ENCODE measurements at places on chromosomes 2 and 18. TPM values are rescaled to one million over a fixed set of nuclear protein-coding genes. Genes with fewer than 3 reads are reported as not detected.
A peak's percentile ranks its signal among the peaks of the same experiment; 100 is the strongest.

DNA sequence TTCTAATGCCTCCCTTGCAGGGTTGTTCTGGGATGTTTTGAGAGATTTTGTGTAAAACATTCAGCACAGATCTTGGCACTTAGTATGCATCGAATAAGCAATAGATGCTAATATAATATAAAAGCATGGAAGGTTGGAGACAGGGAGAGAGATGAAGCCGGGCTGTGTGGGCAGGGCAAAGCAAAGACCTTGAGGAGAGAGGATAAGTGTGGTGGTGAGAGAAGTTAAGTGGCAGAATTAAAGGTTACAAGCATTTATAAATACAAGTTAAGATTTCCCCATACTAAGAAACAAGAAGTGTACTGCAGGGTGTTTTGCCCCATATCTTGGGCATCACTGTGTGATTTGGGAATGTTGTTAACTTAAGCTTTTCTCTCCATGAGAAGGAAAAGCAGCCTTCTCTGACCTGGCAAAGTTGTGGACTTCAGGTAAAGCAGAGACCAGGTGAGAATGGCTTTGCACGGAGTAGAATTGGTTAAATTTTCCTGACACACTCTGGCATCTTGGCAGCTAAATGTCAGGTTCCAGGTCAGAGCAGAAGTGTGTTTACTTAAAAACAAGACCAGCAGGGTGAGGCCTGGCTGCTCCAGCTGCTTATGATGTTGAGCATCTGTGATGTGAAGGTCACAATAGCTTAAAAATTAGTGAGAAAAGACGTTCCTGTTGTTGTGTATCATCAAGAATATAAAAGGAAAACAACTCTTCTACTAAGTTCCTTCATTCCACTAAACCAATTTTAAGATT is 288.5 kb upstream of the HNMT start:
- no peak overlapping the region for H3K4me3 ChIP-seq
- H3K36me3 ChIP-seq: no peaks in the 10 kb centered on the region
- no peak overlapping the region for H3K27ac ChIP-seq
- H3K4me1 ChIP-seq: no peaks in the 10 kb centered on the region
- DNase-seq: no peak
- H3K27me3 ChIP-seq: no peaks in the 10 kb centered on the region

- peaks cover 13% of the 10 kb centered on the region for H3K36me3 ChIP-seq
- no peaks in the 10 kb centered on the region for H3K4me1 ChIP-seq
- no peaks in the 10 kb centered on the region for H3K27me3 ChIP-seq
- no peak overlapping the region for H3K27ac ChIP-seq
- H3K4me3 ChIP-seq: no peak overlapping the region
Measured at GRCh38 chr18:74682141-74682990, 84.7 kb downstream of the ZNF407 start.

GRCh38 chr18:56468396-56468795 is 170.0 kb downstream of the TXNL1 start:
- H3K36me3 ChIP-seq: no peaks in the 10 kb centered on the region
- no peak overlapping the region for H3K27ac ChIP-seq
- no peaks in the 10 kb centered on the region for H3K4me1 ChIP-seq
- no peak overlapping the region for H3K4me3 ChIP-seq
- DNase-seq: no peak
- H3K27me3 ChIP-seq: no peaks in the 10 kb centered on the region

GRCh38 chr2:10161961-10162441 is 39.5 kb downstream of the RRM2 start:
- no peaks in the 10 kb centered on the region for H3K27me3 ChIP-seq
- H3K27ac ChIP-seq: no peak overlapping the region
- no peak overlapping the region for H3K4me3 ChIP-seq
- H3K4me1 ChIP-seq: peaks cover 29% of the 10 kb centered on the region
- H3K36me3 ChIP-seq: peaks cover 48% of the 10 kb centered on the region

GRCh38 chr2:223026357-223027110 is 25.5 kb upstream of the KCNE4 start:
- H3K4me3 ChIP-seq: no peak overlapping the region
- H3K27ac ChIP-seq: no peak overlapping the region
- DNase-seq: no peak
- H3K36me3 ChIP-seq: no peaks in the 10 kb centered on the region
- H3K4me1 ChIP-seq: no peaks in the 10 kb centered on the region

DNA sequence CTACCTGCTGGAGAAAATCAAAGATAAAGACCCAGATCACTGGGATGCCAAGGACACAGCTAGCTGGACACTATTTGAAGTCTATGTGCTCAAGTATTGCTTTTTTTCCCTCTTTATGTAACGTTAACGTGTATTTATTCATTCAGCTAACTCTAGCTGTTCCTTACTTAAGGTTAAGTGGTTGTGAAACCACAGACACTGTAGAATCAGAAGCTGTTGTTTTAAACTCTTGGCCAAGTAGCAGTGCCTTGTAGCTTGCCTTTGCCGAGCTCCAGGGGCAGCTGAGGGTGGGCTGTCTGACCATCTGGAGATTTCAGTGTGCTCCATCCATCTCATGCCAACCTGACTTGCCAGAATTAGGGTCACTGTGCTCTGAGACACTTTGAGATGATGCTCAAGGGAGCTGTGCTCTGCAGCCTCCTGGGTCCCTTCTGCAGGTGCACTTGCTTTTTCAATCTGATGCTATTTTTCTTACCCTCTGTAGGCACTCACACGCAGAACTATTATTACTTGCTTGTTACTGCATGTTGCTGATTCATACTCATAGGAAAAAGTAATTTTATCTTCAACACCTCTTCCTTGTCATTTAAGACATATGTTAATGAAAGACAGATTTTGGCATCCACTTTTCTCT is 116.2 kb downstream of the METTL8 start:
- DNase-seq: no peak
- H3K27ac ChIP-seq: no peak overlapping the region
- H3K36me3 ChIP-seq: peaks cover 19% of the 10 kb centered on the region
- H3K4me3 ChIP-seq: no peak overlapping the region
- no peaks in the 10 kb centered on the region for H3K27me3 ChIP-seq
- peaks cover 33% of the 10 kb centered on the region for H3K4me1 ChIP-seq

GRCh38 chr2:160630801-160631590 is 137.4 kb upstream of the RBMS1 start:
- no peak for DNase-seq
- H3K27me3 ChIP-seq: no peaks in the 10 kb centered on the region
- no peak overlapping the region for H3K4me3 ChIP-seq

GRCh38 chr18:35968278-35968880 is 4.1 kb upstream of the RMP24 start:
- H3K27me3 ChIP-seq: no peaks in the 10 kb centered on the region
- H3K27ac ChIP-seq: no peak overlapping the region
- peaks cover 33% of the 10 kb centered on the region for H3K4me1 ChIP-seq
- H3K36me3 ChIP-seq: peaks cover 8% of the 10 kb centered on the region
- DNase-seq: no peak

- H3K36me3 ChIP-seq: no peaks in the 10 kb centered on the region
- peaks cover 4% of the 10 kb centered on the region for H3K27me3 ChIP-seq
- H3K4me1 ChIP-seq: peaks cover 7% of the 10 kb centered on the region
- no peak overlapping the region for H3K4me3 ChIP-seq
Measured at GRCh38 chr2:32833709-32834108, 113.0 kb upstream of the LTBP1 start.

GRCh38 chr2:73021371-73022010 is 50.0 kb downstream of the SFXN5 start:
- DNase-seq: no peak
- H3K27me3 ChIP-seq: no peaks in the 10 kb centered on the region
- no peaks in the 10 kb centered on the region for H3K4me1 ChIP-seq
- H3K4me3 ChIP-seq: no peak overlapping the region

- H3K36me3 ChIP-seq: no peaks in the 10 kb centered on the region
- no peaks in the 10 kb centered on the region for H3K4me1 ChIP-seq
- H3K4me3 ChIP-seq: no peak overlapping the region
- no peak for DNase-seq
- no peaks in the 10 kb centered on the region for H3K27me3 ChIP-seq
Measured at GRCh38 chr2:89848114-89848513, 1156.6 kb downstream of the RPIA start.

GRCh38 chr2:65055422-65056214 is 598 bp upstream of the CEP68 start:
- H3K4me1 ChIP-seq: peaks cover 58% of the 10 kb centered on the region
- H3K27ac ChIP-seq: peak overlapping the region; percentile 88
- peak overlapping the region; percentile 95 for H3K4me3 ChIP-seq
- peaks cover 2% of the 10 kb centered on the region for H3K27me3 ChIP-seq
- H3K36me3 ChIP-seq: peaks cover 11% of the 10 kb centered on the region

GRCh38 chr2:196830701-196831100 is 21.5 kb upstream of the C2orf66 start:
- H3K4me3 ChIP-seq: no peak overlapping the region
- H3K27ac ChIP-seq: no peak overlapping the region
- H3K4me1 ChIP-seq: peaks cover 11% of the 10 kb centered on the region
- no peaks in the 10 kb centered on the region for H3K27me3 ChIP-seq

GRCh38 chr2:46298272-46298521 is 990 bp downstream of the EPAS1 start:
- peaks cover 45% of the 10 kb centered on the region for H3K4me1 ChIP-seq
- H3K36me3 ChIP-seq: no peaks in the 10 kb centered on the region
- H3K27me3 ChIP-seq: peaks cover 79% of the 10 kb centered on the region
- H3K27ac ChIP-seq: peak overlapping the region; percentile 30
- peak overlapping the region; percentile 86 for H3K4me3 ChIP-seq

- peaks cover 70% of the 10 kb centered on the region for H3K4me1 ChIP-seq
- peaks cover 94% of the 10 kb centered on the region for H3K36me3 ChIP-seq
- no peak for DNase-seq
- peak overlapping the region; percentile 69 for H3K27ac ChIP-seq
- H3K27me3 ChIP-seq: no peaks in the 10 kb centered on the region
- no peak overlapping the region for H3K4me3 ChIP-seq
Measured at GRCh38 chr2:190980630-190981209, 33.3 kb downstream of the STAT1 start.

DNA sequence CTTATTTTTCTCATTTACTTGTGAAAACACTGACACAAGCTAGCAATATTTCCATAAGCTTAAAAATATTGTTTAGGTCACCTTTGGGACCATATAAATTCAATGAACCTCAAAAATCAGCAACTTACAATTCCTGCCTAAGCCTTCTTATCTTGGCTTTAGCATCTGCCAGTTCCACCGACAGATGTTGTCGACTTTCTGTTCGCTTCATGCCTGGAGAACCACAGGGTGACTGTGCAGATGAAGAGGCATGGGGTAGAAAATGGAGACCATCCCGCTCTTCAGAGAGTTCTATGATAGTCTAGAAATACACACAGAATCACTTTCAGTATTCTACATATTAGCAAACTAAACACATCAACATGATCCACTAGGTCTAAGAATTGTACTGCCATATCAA is 64.2 kb downstream of the CCDC88A start:
- H3K36me3 ChIP-seq: peaks cover 3% of the 10 kb centered on the region
- H3K27me3 ChIP-seq: no peaks in the 10 kb centered on the region
- DNase-seq: no peak
- H3K27ac ChIP-seq: no peak overlapping the region
- H3K4me1 ChIP-seq: no peaks in the 10 kb centered on the region

- peaks cover 68% of the 10 kb centered on the region for H3K4me1 ChIP-seq
- no peak for DNase-seq
- H3K4me3 ChIP-seq: no peak overlapping the region
- H3K27me3 ChIP-seq: no peaks in the 10 kb centered on the region
- peaks cover 71% of the 10 kb centered on the region for H3K36me3 ChIP-seq
Measured at GRCh38 chr2:39107156-39107555, 13.7 kb downstream of the SOS1 start.

- H3K4me3 ChIP-seq: no peak overlapping the region
- H3K27ac ChIP-seq: no peak overlapping the region
- H3K27me3 ChIP-seq: no peaks in the 10 kb centered on the region
- peaks cover 12% of the 10 kb centered on the region for H3K4me1 ChIP-seq
- DNase-seq: no peak
Measured at GRCh38 chr18:31161757-31162418, 768 bp downstream of the DSC1 start.

DNA sequence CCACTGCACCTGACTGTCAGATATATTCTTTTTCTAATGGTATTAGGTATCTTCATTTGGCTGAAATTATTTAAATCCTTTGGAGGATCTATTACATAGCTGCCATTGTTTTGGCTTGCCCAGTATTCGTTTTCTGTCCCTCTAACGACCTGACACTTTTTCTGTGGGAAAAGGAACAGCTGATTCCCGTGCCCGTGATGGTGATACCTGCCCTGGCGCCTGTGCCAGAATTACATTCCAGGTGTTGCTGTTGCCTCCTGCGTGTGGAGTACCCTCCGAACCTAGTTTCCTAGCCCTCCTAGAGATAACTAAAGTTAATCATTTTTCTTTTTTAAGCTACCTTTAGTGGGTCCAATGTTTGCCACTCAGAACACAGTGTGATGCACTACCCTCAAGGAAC is 14.0 kb downstream of the HOXD1 start:
- peaks cover 30% of the 10 kb centered on the region for H3K27me3 ChIP-seq
- no peak overlapping the region for H3K4me3 ChIP-seq
- DNase-seq: no peak
- H3K36me3 ChIP-seq: no peaks in the 10 kb centered on the region
- no peak overlapping the region for H3K27ac ChIP-seq
- no peaks in the 10 kb centered on the region for H3K4me1 ChIP-seq

DNA sequence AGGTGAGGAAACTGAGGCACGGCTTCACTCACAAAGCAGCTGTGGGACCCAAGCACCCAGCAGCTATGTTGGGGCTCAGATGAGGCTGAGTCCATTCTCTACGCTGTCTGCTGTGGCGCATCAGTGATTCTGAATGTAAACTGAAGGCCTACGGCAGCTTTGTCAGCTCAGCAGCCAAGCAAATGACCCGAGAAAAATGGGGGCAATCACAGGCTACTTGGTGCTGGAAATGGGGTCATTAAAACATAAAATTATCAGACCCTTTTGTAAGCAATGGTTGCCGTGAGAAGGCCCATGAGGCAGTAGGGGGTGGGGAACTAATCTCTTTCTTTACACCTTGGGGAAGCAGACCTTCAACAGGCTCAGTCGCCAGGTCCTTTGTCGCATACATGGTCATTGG is 84.0 kb upstream of the ZCCHC2 start:
- no peak overlapping the region for H3K27ac ChIP-seq
- peaks cover 10% of the 10 kb centered on the region for H3K27me3 ChIP-seq
- DNase-seq: no peak
- H3K4me3 ChIP-seq: no peak overlapping the region
- H3K4me1 ChIP-seq: no peaks in the 10 kb centered on the region

DNA sequence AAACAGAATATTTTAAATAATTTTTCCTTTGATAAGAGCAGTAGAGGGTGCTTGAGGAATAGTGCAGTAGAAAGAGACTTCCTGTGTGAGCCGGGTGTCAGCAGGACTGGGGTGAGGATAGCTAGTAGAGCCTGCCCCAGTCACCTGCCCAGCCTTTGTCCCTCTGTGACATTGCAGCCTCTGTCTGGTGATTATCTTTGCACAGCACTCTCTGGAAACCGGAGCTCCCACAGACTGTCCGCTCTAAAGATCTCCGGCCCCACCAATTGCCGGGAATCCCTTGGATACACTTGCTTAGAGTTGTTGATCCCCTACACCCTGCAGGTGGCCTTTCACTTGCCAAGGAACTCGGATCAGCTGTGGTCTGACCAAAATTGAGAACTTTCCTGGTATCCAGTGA is 1081.3 kb upstream of the TMEFF2 start:
- no peak for DNase-seq
- no peak overlapping the region for H3K27ac ChIP-seq
- no peaks in the 10 kb centered on the region for H3K4me1 ChIP-seq
- H3K4me3 ChIP-seq: no peak overlapping the region
- H3K27me3 ChIP-seq: no peaks in the 10 kb centered on the region

The ARL5A gene
- total RNA-seq: 54.5 TPM

The TIA1 gene
- total RNA-seq: 125 TPM

The CFAP210 gene
- total RNA-seq: not detected

The ZEB2 gene
- total RNA-seq: 4.0 TPM

The HRH4 gene
- not detected for total RNA-seq
